ENCODE measurements at places on chromosomes 7 and 10.

GRCh38 chr7:94249631-94250030, 145.1 kb upstream of the COL1A2 start:
- DNase-seq: no peak
- no peak overlapping the region for H3K27ac ChIP-seq
- no peaks in the 10 kb centered on the region for H3K4me1 ChIP-seq
- H3K36me3 ChIP-seq: no peaks in the 10 kb centered on the region
- H3K4me3 ChIP-seq: no peak overlapping the region

DNA sequence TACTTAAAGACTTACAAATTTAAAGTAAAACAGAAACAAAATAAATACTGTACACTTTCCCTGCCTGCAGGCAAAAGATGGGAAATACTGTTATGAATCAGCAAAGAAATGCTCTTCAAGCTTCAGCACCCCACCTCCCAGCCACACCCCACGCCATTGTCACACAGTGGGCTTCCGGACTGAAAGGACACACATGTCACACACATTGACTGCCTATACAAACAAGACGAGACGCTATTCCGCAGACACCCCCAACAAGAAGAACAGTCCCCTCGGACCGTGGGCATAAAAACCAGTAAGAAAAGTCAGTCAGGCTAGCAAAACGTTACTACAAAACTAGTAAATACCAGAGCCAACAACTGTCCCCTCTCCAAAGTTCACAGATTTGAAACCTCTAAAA, 22.2 kb upstream of the PARP12 start:
- H3K4me3 ChIP-seq: no peak overlapping the region
- H3K4me1 ChIP-seq: no peaks in the 10 kb centered on the region
- no peak overlapping the region for H3K27ac ChIP-seq
- no peak for DNase-seq
- H3K27me3 ChIP-seq: no peaks in the 10 kb centered on the region
- no peaks in the 10 kb centered on the region for H3K36me3 ChIP-seq

DNA sequence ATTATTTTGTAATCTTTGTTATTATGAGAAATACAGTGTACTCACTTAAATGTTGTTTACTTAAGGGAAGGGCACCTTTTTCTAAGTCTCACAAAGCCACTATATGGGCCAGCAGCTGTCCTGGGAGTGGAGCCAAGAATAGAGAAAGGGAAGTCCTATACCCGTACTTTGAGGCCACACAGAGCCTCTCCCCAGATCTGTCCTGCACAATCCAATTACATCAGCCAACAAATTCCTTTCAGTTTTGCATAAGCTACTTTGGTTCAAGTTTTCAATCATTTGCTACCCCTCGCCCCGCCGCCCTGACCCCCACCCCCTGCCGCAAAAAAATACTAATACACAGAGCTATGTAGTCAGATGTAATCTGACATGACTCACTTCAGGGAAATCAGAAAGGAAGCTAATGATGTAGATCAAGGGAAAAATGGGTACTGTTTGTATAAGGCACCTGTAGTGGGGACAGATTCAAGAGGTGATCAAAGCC, 297.4 kb upstream of the NEBL start:
- peaks cover 19% of the 10 kb centered on the region for H3K4me1 ChIP-seq
- H3K27ac ChIP-seq: peak overlapping the region; percentile 74
- no peaks in the 10 kb centered on the region for H3K27me3 ChIP-seq
- no peak overlapping the region for H3K4me3 ChIP-seq
- no peaks in the 10 kb centered on the region for H3K36me3 ChIP-seq
- no peak for DNase-seq

- H3K4me1 ChIP-seq: peaks cover 32% of the 10 kb centered on the region
- H3K27ac ChIP-seq: no peak overlapping the region
- no peak for DNase-seq
- H3K27me3 ChIP-seq: no peaks in the 10 kb centered on the region
- no peaks in the 10 kb centered on the region for H3K36me3 ChIP-seq
- H3K4me3 ChIP-seq: no peak overlapping the region
These were observed 18.7 kb downstream of the NEURL1 start for GRCh38 chr10:103512166-103512565.

DNA sequence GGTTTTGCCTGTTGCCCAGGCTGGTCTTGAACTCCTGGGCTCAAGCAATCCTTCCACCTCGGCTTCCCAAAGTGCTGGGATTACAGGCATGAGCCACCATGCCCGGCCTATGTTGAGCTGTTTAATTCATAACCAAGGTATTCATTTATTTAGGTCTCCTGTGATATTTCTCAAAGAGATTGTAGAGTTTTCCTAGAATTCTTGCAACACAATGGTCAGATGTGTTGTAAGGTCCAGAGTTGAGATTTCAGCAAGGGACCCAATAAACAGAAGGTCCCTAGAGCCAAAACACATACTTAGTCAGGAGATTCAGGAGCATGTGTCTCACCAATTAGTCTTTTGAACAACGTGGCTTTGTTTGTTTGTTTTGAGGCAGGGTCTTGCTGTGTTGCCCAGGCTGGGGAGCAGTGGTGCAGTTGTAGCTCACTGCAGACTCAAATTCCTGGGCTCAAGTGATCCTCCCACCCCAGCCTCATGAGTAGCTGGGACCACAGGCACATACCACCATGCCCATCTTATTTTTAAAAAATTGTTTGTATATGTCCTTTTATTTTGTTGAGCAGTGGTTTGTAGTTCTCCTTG, 321.3 kb upstream of the GALNT17 start:
- H3K4me3 ChIP-seq: no peak overlapping the region
- H3K4me1 ChIP-seq: no peaks in the 10 kb centered on the region
- no peaks in the 10 kb centered on the region for H3K36me3 ChIP-seq
- H3K27me3 ChIP-seq: no peaks in the 10 kb centered on the region
- no peak for DNase-seq
- H3K27ac ChIP-seq: no peak overlapping the region

GRCh38 chr7:105711726-105712402, 130.6 kb upstream of the EFCAB10 start:
- no peaks in the 10 kb centered on the region for H3K27me3 ChIP-seq
- DNase-seq: no peak
- no peak overlapping the region for H3K4me3 ChIP-seq
- no peaks in the 10 kb centered on the region for H3K36me3 ChIP-seq

All from Caco-2 (cell line).